ENCODE measurements at places on chromosomes 5 and 9.

- no peak for DNase-seq
These were observed 5.6 kb upstream of the HMGCR start for GRCh38 chr5:75331095-75332090.

DNA sequence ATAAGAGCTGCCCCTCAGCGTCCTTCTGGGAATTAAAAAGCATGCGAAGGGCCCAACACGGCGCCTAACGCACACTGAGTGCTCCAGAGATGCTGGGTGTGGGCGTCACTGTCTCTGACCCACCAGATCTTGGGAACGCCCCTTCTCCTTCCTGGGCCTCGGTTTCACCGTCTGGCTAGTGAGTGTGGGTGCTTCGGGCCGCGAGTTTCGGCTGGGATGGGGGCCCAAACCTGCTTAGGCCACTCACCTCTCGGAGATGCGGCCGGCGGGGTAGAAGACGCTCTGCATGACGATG lies 3.7 kb downstream of the PIP5KL1 start:
- no peak for DNase-seq

GRCh38 chr5:90941002-90941720 lies 382.6 kb downstream of the ADGRV1 start:
- peak; percentile 61 for DNase-seq

DNA sequence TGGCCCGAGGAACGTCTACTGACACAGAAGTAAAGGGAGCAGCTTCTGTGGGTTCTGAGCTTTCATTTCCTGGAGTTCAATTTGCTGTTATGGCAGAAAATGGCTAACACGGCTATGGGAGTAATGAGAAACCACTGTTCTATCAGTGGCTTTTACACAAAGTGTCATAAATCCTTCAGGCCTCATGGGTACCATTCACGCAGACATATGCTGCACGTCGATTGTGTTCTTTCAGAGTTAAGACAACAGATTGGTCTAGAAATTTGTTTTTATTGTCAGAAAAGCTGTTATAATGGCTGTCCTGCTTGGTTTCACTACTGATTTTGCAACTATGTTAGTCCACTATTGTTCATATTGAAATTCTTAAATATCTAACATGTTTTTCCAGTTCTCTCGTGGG lies 135.4 kb downstream of the ALDH1A1 start:
- DNase-seq = no peak

DNA sequence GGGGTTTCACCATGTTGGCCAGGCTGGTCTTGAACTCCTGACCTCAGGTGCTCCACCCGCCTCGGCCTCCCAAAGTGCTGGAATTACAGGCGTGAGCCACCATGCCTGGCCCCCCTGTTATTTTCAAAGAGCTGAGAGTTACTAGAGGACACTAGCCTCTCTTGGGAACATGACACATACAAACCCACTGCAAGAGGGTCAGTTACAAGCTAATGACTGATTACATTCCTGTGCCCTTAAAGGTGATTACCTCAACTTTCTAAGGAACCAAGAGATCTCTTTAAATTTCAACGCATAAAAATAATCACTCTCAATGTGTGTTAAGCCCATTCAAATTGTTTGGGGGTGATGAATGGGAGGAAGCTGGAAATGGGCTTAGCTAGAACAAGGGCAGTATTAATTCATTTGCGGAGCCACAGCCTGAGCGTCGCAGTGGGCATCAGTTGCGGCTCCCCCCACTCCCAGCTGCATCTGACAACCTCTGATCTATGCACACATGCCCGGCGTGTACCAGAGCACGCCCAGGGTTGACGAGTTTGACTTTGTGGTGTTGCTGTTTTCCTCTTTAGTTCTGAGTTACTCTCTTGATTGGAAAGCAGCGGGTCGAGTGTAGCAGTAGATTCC lies 146.9 kb downstream of the GOLPH3 start:
- DNase-seq = no peak

DNA sequence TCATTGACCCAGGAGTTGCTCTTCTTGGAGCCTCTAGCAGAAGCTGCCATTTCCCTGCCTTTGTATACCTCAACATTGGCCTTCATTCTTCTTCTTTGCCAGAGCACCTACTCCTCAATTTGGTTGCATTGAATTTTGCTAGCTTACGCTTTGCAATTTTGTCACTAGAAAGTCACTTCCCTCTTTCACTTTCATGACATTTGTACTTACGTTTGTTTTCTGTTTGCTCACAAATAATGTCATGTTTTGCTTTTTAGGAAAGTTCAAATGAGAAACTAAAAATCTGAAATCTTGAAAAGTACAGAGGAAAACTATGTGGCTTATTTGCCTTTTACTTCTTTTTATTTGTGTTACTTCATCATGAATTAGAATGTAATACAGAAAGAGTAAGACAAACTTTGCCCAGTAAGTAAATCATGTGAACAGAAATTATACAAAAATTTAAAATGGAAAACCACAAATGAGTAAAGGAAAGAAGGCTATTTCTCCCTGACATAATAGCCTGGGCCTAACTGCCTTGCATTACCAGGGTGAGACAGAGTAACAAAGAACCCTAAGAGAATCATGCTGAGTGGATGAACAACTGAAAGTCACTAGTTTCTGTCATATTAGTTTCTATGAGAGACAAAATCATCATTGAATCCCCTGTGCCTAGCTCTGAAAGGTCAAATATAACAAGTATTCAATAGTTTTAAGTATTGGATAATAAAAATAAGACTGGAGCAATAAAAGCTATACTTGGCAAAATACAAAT lies 7.4 kb upstream of the IFNA1 start:
- no peak for DNase-seq

GRCh38 chr9:19533373-19533772 lies 124.6 kb downstream of the ACER2 start:
- no peak for DNase-seq

All from NCI-H1092 treated with DMSO at 0.1 percent for 48 hours (cell line).